ENCODE measurements at places on chromosomes 1 and 21.
A peak's percentile ranks its signal among the peaks of the same experiment; 100 is the strongest.

DNA sequence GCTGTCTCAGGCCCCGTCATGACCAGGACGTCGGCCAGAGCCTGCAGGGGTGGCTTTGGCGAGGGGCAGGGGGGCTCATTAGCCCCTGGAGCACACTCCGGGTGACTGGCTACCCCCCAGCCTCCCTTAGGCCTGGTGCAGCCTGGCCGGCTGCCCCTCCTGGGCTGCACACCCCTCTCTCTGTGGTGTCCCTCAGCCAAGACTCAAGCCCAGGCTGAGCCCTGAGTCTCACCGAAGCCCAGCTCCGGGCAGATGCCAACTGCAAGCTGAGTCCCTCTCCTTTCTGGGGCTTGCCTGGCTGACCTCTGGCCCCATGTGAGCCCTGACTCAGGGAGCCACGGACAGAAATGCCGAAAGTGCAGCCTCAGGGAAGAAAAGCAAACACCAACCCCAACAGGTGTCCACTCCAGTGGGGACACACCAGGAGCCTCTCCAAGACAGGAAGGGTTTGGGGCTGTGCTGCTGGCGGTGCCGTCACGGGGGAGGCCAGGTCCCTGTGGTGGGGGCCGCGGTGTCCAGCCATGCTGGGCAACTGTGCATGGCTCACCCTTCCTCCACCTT is 5.3 kb upstream of the IBA57 start:
- no peak for DNase-seq

DNA sequence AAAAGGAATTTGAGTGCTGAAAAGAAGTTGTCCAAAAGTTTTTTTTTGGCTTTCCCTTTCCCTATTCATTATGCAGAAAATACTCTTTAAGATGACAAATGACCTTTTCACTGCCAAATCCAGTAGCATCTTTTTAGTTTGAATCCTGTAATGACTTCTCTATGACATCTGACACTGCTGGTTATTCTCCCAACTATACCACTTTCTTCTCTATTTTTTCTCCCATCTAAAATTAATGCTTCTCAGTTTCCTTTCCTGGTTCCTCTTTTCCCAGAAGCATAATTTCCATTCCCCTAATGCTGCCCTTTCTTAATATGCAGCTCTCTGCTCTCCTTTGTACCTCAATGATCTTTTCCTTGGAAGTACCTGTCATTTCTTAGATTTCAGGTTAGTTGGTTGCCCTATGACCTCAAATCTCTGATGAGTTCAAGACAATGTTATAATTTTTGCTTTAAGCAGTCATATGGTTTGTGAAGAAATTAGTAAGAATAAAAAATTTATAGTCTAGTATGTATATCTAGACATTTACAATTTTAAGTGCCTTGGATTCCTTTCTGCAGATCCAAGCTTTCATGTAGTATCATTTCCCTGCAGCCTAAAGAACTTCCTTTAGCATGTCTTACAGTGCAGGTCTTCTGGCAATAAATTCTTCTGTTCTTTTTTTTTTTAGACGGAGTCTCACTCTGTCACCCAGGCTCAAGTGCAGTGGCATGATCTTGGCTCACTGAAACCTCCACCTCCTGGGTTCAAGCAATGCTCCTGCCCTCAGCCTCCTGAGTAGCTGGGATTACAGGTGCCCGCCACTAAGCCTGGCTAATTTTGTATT is 150.8 kb downstream of the CDC42BPA start:
- DNase-seq: no peak

DNA sequence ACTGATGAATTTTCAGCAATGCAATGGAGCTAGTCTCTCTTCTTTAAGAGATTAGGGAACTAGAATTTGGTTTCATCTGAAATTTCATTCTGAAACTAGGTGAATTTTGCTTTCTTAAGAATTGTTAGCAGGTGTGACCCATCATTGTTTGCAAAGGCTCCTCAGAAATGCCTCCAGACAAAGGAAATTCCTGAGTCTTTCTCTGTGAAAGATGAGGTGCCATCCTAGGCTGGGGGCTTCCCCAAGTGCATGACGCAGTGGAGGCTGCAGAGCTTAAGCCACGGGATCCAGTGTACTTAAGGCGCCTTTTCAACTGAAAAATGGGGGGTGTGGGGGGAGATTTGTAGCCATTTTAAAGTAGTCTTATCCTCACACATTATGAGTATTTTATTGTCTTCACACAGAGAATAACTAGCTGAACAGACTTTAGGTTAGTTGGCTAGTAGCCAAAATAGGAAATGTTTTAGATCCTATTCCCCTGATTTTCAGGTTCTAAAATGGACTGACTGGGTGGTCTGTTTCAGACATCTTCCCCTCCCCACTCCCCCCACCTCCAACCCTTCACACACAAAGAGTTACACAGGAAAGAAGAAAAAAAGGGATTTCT is 202.0 kb downstream of the NFIA start:
- no peak for DNase-seq

DNA sequence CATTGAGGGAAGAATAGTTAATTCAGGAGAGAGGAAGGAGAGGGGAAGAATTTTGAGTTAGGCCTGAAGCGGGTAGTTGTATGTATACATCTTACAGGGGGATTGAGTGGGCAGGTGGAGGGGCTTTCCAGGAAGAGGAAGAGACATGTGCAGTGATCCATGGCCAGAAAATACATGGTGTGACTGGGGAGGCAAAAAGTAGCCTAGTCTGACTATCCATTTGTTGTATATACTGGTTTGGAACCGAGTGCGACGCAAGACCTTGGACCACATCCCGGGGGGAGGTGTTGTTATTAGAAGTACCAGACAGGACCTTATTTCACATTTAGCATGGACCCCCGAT is 158.3 kb downstream of the SDCCAG8 start:
- no peak for DNase-seq

DNA sequence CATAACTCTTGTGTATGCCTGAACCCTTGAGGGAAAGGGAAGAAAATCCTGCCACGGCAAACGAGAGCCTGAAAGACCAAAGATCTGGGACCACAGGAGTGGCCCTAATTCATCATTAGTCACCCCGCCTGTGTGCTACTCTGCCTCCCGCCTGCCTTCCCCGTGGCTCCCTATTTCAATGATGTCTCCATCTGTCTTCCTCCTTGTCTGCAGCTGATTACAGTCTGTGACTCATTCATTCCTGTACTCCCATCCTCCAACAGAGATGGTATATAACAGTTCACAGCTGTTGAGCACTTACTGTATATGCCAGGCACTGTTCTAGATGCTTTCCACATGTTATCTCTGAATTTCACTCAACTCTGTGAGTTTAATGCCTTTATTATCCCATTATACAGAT is 96.6 kb downstream of the SEC16B start:
- DNase-seq: peak; percentile 92

- peak; percentile 56 for DNase-seq
Measured at GRCh38 chr1:172405912-172406311, 14.6 kb upstream of the C1orf105 start.

GRCh38 chr1:61005614-61006580 is 76.5 kb upstream of the NFIA start:
- DNase-seq: no peak

DNA sequence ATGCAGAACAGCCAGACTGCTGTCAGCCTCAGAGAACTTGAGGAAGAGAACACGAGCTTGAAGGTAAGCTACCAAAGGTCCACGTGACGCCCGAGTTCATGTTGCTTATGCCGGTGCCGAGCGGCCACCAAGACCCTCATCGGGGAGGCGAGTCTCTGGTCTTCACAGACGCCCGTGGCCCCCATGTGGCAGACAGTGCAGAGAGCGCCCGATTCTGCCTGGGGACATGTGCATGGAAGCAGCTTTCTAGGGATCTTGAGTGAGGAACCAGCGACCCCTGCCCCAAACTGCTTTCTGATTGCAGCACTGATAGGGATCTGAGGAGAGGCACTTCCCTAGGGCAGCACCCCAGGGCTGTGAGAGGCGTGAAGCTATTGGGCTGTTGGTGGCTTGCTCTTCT is 56.3 kb upstream of the DIP2A start:
- no peak for DNase-seq

- DNase-seq: no peak
Measured at GRCh38 chr1:67953301-67953700, 97.1 kb downstream of the DIRAS3 start.

DNA sequence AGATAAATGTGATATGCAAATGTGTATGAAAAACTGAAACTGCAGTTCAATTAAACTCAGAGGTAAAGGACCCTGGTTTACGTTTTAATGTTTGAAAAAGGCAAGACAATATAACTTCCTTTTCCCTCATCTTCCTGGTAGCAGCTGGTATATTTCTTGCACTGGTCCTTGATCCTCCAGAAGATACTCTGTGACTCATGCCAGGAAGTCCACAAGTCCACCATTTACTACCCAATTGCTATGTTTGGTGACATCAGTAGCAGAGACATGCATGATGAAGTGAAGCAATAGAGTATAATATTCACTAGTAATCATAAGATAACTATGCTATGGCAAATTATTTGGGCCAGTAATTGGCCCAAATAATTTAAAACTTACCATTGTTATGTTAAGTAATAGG is 774.5 kb upstream of the NEGR1 start:
- no peak for DNase-seq

- no peak for DNase-seq
Measured at GRCh38 chr1:2204415-2205190, 10.0 kb upstream of the FAAP20 start.

DNA sequence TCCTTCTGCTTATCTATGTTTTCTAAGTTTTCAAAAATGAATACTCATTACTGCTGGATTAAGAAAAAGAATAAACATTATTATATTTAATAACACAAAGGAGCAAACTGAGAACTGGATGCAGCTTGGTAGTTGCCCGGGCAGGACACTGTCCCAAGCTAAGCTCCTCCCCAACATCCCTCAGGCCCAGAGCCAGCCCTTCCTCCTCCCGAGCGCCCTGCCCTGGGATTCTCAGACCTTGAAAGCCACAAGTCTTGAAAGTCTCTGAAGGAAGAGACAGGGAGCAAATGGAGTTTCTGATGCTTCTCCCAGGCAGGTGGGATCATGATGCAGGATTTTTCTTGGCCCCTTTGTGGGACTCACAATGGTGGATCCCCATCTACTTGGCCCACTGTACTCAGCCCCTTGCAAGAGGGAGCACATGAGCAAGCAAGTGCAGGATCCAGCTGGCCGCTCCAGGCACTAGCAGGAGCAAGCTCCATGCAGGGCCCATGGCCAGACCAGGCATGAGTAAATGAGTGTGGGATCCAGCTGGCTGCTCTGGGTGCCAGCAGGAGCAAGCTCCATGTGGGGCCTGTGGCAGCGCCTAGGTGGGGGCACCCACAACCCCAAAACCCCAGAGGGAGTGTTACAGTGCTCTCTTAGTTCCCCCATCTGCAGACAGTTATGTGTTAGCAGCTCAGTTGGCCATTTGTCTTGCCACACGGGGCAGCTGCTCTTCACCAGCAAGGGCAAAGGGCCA is 32.1 kb upstream of the RAB4A start:
- peak; percentile 65 for DNase-seq

Measured in epithelial cell of esophagus (primary cell).